Activated T-helper 1 cell treated with anti-CD3 and anti-CD28 coated beads, Interleukin-2, amount 50 U/mL, for 16 hours (primary cell): ENCODE measurements at places on chromosomes 6 and 20.

DNA sequence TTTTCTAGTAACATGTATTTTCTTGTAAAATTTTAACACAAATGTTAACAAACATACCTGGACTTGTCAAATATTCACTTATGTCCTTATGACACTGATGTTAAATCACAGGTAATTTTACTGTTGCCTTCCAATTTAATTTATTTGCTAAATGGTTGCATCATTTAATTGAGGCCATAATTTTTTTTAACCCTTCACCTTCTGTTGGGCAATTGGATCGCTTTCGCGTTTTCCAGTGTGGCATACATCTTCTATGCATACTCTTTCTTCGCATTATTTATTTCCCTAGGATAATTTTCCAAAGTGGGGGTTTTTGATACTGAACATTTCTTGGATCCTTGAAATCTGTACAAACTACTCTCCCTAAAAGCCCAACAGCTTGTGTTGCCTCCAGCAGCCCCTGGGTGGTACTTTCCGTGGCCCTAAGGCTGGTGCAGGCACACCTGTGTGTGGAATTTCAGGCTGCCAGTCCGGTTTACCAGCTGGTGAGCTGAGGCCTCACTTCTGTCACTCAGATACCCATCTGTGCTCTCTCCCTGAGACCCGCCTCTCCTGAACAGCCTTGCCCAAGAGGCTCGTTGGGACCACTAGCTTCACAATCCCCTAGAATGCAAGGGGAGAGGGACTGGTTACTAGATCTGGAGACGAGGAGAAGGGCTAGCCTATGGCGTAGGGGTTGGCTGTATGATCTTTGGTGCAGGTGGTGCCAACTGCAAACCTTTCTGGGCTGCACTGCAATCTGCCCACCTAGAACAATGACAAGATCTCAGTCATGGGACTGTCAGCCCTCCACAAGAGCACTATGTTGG is 11.2 kb upstream of the C20orf144 start:
- no peak for DNase-seq

GRCh38 chr6:81894306-81894705 is 141.8 kb upstream of the TENT5A start:
- no peak for DNase-seq

DNA sequence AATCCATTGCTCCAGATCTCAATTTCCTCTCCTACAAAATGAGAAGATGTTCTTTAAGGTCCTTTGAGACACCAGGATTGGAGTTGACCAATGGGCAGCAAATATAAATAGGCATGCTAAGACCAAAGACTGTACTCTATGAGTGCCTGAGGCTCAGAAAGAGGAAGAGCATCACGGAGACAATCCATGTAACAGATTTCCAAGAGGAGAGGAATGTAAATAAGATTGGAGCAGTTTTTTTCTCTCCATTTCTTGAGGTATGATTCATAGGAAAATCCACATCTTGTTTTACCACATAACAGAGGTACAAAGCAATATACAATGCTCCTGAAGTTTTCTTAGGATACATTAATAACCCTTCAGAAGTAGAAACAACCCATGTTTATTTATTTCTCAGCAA is 109.8 kb downstream of the UBE3D start:
- DNase-seq: no peak

GRCh38 chr6:14068133-14068532 is 49.4 kb upstream of the CD83 start:
- DNase-seq: no peak

GRCh38 chr20:47956268-47956995 is 171.2 kb upstream of the SULF2 start:
- no peak for DNase-seq

GRCh38 chr6:167054987-167055386 is 55.8 kb downstream of the CEP43 start:
- no peak for DNase-seq

DNA sequence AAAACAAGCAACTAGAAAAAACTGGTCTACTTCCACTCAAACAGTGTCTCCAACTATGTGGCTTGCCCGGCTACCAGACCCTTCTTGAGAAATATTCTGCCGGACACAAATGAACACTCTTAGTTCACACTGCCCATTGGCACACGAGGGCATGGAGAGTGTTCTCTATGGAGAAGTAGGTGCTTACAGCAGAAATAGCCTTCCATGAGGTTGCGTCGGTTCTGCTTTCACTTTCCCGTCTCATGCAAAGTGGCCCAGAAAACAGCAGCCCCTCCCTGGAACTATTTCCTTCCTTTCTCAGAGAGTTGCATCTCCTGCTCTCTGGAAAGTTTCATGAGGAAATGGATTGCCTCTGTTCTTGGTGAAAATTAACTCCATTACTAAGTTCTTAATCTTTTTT is 9.5 kb upstream of the HLA-DOA start:
- DNase-seq: no peak

DNA sequence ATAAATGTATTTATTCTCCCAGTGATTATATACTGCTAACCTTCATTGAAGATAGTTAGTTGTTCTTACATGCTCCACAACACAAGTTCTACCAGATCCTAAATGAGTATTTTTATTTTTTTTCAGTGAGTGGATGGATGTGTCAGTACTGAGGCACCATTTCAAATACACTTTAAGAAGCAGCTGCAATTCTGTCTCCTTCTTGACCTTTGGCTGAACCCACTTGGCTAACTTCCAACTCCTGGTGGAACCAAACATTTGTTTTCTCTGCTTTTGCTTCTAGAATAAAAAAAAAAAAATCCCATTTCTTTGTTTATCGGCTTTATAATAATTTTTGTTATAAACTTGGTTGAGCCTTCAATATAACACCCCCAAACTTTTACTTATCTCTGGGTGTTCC is 458.3 kb upstream of the MAP3K7 start:
- DNase-seq: no peak

DNA sequence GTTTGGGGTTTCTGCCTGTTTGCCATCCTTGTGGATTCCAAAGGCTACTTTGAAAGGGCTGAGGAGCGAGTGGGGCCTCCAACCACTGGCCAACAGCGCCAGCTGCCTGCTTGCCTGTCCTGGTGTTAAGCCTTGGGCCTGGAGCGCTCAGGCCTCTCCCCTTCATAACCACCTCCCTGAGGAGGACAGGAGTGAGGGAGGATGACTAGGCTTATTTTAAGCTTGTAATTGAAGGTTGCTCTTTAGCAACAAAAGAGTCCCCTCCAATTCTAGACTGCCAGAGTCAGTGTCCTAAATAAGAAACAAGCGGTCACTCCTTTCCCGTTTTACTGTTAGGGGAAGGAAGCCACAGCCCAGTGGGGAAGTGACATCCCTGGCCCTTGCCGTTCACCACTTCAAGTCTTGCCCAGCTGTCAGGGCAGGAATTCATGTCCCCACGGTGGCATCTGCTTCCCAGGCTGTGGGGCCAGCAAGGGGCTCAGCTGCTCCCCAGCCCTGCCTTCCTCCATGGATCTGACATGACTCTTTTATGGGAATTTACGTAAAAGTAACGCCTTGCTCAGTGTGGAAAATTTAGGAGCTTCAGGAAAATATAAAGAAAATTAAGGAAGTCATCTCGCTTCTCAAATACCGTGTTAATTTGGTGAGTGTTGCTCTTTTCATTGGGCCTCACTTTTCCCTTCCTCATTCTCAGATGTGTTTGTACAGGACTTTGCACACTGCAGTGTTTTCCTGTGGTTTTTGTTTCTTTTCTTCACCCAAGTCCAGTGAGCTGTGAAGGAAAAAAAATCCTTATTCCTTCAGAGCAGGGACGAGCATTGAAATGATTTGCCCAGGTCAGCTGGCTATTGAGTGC is 57.8 kb downstream of the SSR1 start:
- DNase-seq: no peak

GRCh38 chr6:136501514-136501913 is 48.7 kb downstream of the MAP7 start:
- DNase-seq: no peak

- no peak for DNase-seq
Observed at GRCh38 chr6:142605922-142606485, 304.2 kb downstream of the ADGRG6 start.

DNA sequence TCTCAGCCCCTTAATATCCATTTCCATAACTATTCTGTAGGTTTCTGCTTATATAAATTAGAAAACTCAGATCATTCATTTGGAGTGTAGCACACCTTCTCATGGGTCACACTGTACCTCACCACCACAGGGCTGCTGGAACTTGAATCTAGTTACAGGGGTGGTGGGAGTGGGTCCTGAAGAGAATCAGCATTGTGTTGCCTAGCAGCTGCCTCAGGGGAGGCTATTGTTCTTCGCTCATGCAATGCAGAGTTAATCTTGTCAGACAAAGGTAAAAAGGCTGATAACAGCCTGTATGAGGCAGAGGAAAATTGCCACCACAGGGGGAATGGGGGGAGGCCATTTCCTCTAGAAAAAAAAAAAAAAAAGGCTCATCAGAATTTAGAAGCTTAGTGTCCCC is 496.0 kb upstream of the ADGRB3 start:
- no peak for DNase-seq

GRCh38 chr20:62734326-62734725 is 25.7 kb downstream of the NTSR1 start:
- no peak for DNase-seq

DNA sequence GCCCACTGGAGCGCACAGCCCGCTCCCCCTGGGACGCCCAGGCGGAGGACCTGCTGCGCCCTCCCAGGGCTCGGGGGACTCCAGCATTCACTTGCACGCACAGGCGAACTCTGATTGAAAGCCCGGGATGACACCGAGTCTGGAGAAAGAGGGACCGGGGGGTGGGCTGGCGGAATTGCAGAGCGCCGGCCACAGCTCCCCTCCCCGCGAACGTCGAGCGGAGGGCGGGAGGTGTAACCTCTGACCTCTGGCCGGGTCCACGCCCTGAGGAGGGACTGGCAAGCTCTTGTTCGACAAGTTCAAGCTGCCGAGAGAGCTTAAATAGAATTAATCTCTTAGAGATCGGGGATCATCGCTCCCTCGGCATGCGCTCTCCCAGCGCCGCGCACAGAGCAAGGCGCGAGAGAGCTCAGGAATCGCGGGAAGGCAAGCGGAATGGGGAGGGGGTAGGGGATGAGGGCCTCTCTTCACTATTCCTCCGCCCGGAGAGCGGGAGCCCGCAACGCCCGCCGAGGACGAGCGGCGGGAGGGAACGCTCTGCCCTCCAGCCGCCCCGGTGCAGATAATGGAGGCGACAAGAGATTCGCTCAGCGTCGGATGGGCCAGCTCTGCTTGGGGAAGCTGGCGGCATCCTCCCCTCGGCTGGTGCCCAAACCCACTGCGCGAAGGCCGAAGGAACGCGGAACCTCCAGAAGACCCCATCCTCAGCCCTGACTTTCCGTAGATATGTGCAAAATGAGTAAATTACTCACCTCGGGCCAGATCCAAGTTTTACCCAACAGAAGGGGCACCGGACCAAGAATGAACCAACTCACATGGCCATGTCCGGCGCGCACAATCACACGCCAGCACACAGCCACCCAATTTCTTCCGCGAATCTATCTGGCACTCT is 761 bp upstream of the NR2E1 start:
- DNase-seq: no peak

- DNase-seq: no peak
Observed at GRCh38 chr6:163954088-163954775, 539.7 kb downstream of the QKI start.

- no peak for DNase-seq
Observed at GRCh38 chr20:43691928-43692524, 25.1 kb downstream of the MYBL2 start.

- DNase-seq: peak; percentile 43
Observed at GRCh38 chr6:170087941-170088581, 202.8 kb downstream of the DLL1 start.

DNA sequence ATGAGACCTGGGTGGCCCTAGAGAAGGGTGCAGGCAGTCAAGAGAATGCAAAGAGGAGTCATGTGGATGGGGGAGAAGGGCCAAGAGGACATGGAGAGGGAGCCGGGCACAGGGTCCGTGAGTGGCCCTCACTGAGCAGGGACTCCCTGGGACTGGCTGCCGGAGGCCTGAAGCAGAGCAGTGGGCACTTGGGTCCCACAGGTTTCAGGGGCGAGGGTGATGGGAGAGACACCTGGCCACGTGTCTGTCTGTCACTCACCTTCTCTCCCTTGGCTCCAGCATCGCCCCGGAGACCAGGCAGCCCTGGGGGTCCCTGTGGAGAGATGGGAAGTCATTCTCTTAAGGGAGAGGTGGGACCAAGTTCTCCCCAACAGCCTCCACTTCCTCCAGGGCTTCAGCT is 25.5 kb downstream of the COL11A2 start:
- no peak for DNase-seq

DNA sequence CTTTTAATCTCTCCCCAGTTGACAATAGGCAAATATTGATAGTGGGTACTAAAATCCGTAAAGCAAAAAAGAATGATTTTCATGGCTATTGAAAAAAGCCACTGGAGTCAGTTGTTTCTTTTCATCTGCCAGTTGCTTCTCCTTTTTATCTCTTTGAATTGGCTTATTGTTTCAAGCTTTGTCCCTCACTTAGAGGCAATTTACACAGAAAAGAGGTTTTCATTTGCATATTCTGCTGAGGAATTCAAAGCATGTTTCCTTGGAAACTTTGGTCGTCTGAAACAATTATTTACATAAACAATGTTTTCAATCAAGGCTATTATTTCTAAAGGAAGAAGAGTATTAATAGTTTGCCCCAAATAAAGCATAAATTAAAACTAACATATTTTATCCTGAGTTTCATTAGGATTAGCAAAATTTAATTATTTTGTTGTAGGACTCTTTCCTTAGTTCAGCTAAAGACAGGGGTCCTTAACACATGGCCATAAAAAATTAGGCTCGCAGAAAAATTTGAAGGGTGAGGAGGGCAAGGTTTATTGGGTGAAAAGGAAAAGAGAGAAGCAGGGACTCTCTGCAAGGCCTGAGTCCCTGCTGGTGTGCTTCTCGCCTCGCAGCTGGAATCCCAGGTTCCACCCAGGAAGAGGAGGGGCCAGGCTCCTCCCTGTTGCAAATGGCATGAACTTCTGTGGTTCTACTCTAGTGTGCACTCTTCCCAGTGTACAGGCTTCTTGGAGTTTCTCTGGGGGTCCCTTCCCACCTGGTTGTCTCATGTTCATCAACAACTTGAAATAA is 138.8 kb upstream of the LAMA2 start:
- no peak for DNase-seq

GRCh38 chr20:13654463-13655023 is 15.8 kb upstream of the TASP1 start:
- DNase-seq: no peak

DNA sequence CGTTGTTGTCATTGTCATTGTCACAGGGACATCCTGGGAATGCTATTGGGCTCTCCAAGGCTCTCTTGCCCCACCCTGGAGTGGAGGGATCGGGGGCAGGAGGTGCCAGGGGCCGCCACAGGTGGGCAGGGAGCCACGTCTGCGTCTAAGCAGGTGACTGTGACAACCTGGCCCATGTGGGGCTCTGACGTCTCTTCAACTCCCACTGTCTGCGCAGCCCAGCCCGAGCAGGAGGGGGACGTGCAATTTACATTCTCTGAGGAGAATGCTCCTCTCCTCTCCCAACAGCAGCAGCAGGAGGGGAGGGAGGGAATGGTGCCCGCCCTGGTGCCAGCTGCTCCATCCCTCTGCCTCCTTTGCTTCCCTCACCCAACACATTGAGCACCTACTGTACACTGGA is 50.1 kb downstream of the GRM4 start:
- no peak for DNase-seq
